Fibroblast of lung (primary cell): ENCODE measurements at places on chromosomes 16 and 17. TPM values are rescaled to one million over a fixed set of nuclear protein-coding genes. Genes with fewer than 3 reads are reported as not detected.

GRCh38 chr17:50787106-50787505 is 19.8 kb upstream of the ANKRD40CL start:
- H3K4me1 ChIP-seq = peaks cover 7% of the 10 kb centered on the region
- H3K4me3 ChIP-seq = no peak overlapping the region
- no peak for DNase-seq
- H3K36me3 ChIP-seq = no peaks in the 10 kb centered on the region

GRCh38 chr16:69562813-69563212 is 3.0 kb upstream of the NFAT5 start:
- H3K36me3 ChIP-seq = no peaks in the 10 kb centered on the region
- H3K27ac ChIP-seq = no peak overlapping the region
- DNase-seq = no peak
- H3K4me3 ChIP-seq = no peak overlapping the region
- H3K27me3 ChIP-seq = no peaks in the 10 kb centered on the region

GRCh38 chr16:85205747-85206471 is 93.6 kb upstream of the CIBAR2 start:
- DNase-seq = peak; percentile 73
- peaks cover 48% of the 10 kb centered on the region for H3K4me1 ChIP-seq
- H3K27me3 ChIP-seq = no peaks in the 10 kb centered on the region

DNA sequence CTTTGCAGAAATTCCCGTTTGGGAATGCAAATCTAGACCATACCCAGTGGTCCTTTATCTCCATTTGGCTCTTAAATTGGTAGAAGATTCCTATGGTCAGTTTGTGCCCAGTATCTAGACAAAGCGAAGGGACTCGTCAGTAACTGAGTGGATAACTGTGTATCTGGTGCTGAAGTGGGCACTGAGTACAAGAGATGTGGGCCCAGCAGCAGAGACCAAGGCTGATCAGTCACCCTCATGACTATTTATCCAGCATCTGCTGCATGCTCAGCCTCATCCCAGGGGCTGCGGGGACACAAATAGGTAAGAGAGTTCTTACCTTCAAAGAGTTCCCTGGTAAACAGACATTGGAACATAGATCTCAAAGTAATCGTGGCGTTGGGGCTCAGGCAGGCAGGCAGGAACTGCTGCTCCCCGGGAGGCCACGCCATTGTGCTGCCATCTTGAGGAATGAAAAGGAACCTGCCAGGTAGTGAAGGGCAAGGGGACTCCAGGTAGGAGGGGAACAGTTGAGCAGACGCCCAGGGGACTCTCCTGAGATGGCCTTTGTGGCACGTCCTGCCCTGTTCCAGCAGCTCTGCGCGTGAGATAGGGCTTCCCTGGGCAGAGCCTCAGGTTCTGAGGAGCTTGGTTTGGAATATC is 10.3 kb downstream of the NT5M start:
- no peak for DNase-seq
- no peaks in the 10 kb centered on the region for H3K4me1 ChIP-seq
- no peaks in the 10 kb centered on the region for H3K27me3 ChIP-seq
- no peaks in the 10 kb centered on the region for H3K36me3 ChIP-seq
- no peak overlapping the region for H3K27ac ChIP-seq

The HP gene
- not detected in 2 replicates for total RNA-seq

DNA sequence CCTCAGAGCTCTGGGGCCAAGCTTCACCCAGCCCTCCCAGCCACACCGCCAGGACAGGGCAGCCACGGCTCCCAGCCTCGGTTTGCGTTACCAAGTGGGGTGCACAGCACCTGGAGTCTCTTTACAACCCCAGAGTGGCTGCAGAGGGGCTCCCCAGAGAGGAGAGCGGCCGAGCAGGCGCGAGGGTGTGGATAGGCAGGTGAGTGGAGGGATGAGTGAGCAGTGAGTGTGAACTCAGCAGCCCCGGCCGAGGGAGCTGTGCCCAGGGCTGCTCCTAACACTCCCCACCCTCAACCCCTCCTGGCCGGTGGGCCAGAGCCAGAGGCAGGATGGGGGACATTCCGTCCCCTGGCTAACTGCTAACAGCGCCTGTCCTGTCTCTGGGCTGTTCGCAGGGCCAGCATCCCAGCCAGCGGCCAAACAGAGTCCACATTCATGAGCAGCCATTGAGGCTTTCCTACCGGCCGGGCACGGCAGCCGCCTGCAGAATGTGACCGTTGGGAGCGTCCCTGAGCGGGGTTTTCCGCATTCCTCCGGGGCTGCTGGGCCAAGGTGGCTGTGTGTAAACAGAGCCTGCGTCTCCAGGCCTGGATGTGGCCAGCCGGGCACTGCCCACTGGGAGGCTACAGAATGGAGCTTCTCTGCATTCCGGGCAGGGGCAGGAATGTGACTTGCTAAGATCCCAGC is 5.3 kb downstream of the ZNF469 start:
- peaks cover 1% of the 10 kb centered on the region for H3K36me3 ChIP-seq
- peaks cover 9% of the 10 kb centered on the region for H3K4me1 ChIP-seq
- peak; percentile 16 for DNase-seq
- no peaks in the 10 kb centered on the region for H3K27me3 ChIP-seq
- H3K4me3 ChIP-seq = no peak overlapping the region

The NOD2 gene
- total RNA-seq = 0.26 and 0.50 TPM in 2 replicates

DNA sequence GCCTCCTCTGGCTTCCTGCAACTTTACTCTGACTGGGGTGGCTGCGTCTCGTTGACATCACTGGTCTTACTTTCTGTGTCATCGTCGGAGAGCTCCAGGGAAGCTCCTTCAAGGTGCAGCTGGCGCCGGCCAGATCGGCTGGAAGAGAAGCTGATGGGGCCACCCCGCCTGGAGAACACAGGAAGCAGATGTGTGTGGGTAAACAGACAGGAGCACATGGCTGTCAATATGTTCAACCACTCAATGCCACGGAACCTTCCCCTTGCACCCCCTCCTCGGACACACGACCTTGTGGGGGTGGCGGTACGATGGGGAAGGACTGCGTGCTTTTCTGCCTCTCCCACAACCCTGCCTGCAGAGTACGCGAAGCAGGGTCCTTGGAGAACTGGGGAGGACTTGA is 40.1 kb downstream of the NDEL1 start:
- H3K36me3 ChIP-seq = peaks cover 39% of the 10 kb centered on the region
- H3K4me3 ChIP-seq = no peak overlapping the region
- H3K27me3 ChIP-seq = no peaks in the 10 kb centered on the region
- no peak overlapping the region for H3K27ac ChIP-seq

- no peak for DNase-seq
- H3K36me3 ChIP-seq = no peaks in the 10 kb centered on the region
- H3K4me3 ChIP-seq = no peak overlapping the region
- no peaks in the 10 kb centered on the region for H3K4me1 ChIP-seq
- H3K27ac ChIP-seq = no peak overlapping the region
Observed at GRCh38 chr16:9476744-9477143, 385.3 kb downstream of the HAPSTR1 start.

DNA sequence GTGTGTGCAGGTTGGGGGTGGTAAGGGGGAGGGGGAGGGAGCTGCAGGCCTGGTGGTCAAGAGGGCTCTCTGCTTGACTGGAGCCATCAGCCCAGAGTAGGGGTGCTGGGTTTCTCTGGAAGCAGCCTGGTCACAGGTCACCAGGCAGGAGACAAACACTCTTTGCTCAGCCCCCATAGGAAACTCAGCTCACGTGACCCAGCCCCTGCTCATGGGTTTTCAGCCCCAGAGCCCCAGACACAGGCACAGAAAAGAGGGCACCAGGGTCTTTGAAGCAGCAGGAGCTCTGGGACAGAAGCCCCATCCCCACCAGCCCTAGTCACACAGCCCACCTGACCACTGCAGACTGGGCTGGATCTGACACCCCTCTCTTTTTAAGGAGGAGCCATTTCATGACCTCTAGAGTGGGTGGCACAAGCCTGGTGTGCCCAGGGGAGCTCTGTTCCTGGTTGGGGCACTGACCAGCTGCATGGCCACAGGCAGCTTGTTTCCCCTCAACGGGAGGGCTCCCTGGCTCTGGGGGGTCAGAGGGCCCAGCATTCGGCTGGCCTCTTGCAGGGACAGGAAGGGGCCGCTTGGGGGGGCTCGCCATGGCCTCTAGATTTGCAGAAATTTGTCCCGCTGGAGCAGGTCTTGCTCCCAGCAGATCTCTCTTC is 13.8 kb upstream of the CD79B start:
- no peaks in the 10 kb centered on the region for H3K36me3 ChIP-seq
- H3K27ac ChIP-seq = no peak overlapping the region
- no peaks in the 10 kb centered on the region for H3K4me1 ChIP-seq
- no peak overlapping the region for H3K4me3 ChIP-seq
- no peaks in the 10 kb centered on the region for H3K27me3 ChIP-seq

DNA sequence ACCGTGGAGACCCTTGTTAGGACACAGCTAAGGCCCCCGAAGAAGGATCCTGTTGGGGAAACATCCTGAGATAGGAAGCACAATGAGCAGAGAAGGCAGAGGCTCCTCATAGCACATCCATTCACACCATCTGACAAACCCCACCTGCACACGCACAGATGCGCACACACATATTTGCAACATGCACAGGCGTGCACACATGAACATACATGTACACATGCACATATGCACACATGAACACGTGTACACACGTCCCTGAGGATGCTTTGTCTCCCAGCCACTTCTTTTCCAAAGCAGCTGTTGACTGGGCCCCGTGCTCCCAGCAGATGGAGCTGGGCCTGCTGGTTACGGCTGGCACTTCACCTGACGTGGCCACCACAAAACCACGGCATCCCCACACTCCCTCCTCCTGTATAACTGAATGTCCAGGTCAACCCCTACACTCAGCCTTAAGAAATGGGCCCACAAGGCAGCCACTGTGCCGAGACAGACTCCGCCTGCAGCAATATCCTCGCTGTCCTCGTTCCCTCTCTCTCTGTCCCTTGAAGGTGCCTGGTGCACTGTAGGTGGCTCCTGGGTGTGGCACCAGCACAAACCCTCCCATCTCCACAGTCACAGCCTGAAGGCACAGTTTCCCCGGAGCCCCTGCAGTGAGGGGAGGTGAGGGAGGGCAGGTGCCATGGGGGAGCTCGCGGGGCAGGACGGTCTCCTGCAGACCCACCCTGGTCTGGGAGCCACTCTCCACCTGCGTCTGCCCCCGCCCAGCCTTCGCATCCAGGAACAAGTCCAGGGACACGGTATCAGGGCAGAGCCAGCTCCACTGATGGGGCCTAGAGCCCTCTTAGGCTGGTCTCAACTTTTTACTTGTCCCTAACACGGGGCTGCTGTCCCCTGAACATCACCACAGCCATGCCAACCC is 183.0 kb downstream of the RBFOX3 start:
- H3K36me3 ChIP-seq = no peaks in the 10 kb centered on the region
- no peaks in the 10 kb centered on the region for H3K4me1 ChIP-seq
- H3K27ac ChIP-seq = no peak overlapping the region
- H3K4me3 ChIP-seq = no peak overlapping the region
- no peak for DNase-seq

- H3K36me3 ChIP-seq = peaks cover 6% of the 10 kb centered on the region
- no peak for DNase-seq
- H3K27ac ChIP-seq = no peak overlapping the region
- H3K4me1 ChIP-seq = no peaks in the 10 kb centered on the region
- no peak overlapping the region for H3K4me3 ChIP-seq
Observed at GRCh38 chr17:57004944-57005579, 27.1 kb downstream of the SCPEP1 start.

The CCDC78 gene
- total RNA-seq = 1.0 and 1.8 TPM in 2 replicates

DNA sequence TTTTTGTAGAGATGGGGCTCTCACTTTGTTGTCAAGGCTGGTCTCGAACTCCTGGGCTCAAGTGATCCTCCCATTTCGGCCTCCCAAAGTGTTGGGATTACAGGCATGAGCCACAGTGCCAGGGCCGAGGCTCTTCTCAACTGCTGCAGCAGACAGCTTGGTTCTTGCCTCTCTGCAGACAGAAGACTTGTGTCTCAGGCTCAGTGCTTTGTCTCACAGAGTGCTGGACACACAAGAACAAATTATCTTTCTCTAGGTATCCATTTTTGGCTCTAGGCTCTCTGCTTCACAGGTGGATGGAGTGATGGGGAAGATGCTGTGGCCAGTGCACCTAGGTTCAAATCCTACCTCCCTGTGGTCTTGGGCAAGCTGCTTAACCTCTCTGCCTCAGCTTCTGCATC is 80.8 kb upstream of the RNU2-1 start:
- no peaks in the 10 kb centered on the region for H3K4me1 ChIP-seq
- H3K4me3 ChIP-seq = no peak overlapping the region
- no peaks in the 10 kb centered on the region for H3K27me3 ChIP-seq
- no peak for DNase-seq
- H3K27ac ChIP-seq = no peak overlapping the region

The TM4SF5 gene
- total RNA-seq = not detected in 2 replicates

GRCh38 chr17:55324296-55324978 is 59.7 kb downstream of the HLF start:
- no peak overlapping the region for H3K27ac ChIP-seq
- no peaks in the 10 kb centered on the region for H3K4me1 ChIP-seq
- no peak for DNase-seq
- H3K27me3 ChIP-seq = no peaks in the 10 kb centered on the region
- H3K4me3 ChIP-seq = no peak overlapping the region
- no peaks in the 10 kb centered on the region for H3K36me3 ChIP-seq

DNA sequence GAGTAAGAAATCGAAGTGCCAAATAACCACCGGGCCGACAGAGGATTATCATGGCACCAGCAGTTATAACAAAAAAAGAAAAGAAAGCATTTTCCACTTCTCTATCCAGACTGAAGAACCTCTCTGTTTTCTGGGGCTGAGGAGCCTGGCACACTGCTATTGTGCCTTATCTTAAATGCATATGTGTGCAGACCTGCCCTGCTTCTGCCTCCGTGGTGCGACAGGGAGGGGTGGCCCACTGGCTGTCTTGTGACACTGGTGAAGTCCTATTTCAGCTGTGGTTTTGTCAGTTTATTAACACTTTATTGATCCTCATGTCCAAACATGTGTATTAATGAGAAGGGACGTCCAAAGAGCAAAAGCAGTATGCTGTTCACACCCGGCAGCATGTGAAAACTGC is 55.4 kb downstream of the CDK5R1 start:
- no peak overlapping the region for H3K4me3 ChIP-seq
- no peaks in the 10 kb centered on the region for H3K27me3 ChIP-seq
- H3K27ac ChIP-seq = no peak overlapping the region
- H3K4me1 ChIP-seq = no peaks in the 10 kb centered on the region

DNA sequence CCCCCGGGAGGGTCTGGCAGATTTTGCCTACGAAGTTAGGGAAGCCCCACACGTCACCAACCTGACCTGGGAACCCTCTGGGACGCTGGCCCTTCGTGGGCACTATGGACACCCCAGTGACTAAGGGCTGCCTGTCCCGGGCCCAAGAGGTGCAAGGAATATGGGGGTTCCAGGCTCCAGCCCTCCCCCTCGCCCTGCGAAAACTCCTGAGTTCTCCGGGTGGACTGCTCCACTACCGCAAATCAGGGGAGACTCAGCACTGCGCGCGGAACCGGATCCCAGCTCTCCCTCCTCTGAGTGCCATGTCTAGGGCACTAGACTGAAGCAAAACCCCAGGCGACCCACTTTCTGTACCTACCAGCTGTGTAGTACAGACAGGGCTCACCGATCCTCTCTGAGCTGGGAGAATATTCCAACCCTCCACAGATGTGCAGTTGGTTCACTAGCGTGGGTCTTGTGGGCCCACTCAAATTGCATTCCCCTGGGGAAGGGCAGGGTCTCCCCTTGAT is at the start of gene ARL5C:
TSS of gene ARL5C (minus strand) at position 321 of the 509 bp plus-strand sequence. CDS start 401 bp downstream, outside the sequence.
- H3K4me3 ChIP-seq = peak within 1 kb of the TSS; percentile 31
- H3K27ac ChIP-seq = no peak within 1 kb of the TSS
- H3K27me3 ChIP-seq = peaks cover 9% of the 10 kb centered on the region

The TBC1D3 gene
- total RNA-seq = not detected in 2 replicates

GRCh38 chr16:5865236-5865635 is 767.6 kb upstream of the EEF2KMT start:
- no peaks in the 10 kb centered on the region for H3K36me3 ChIP-seq
- no peak overlapping the region for H3K27ac ChIP-seq
- no peaks in the 10 kb centered on the region for H3K27me3 ChIP-seq
- H3K4me1 ChIP-seq = no peaks in the 10 kb centered on the region
- DNase-seq = no peak
